ENCODE measurements at places on chromosomes 13 and 19.

- no peak for DNase-seq
These were observed 184.0 kb upstream of the RFC3 start for GRCh38 chr13:33633701-33634545.

DNA sequence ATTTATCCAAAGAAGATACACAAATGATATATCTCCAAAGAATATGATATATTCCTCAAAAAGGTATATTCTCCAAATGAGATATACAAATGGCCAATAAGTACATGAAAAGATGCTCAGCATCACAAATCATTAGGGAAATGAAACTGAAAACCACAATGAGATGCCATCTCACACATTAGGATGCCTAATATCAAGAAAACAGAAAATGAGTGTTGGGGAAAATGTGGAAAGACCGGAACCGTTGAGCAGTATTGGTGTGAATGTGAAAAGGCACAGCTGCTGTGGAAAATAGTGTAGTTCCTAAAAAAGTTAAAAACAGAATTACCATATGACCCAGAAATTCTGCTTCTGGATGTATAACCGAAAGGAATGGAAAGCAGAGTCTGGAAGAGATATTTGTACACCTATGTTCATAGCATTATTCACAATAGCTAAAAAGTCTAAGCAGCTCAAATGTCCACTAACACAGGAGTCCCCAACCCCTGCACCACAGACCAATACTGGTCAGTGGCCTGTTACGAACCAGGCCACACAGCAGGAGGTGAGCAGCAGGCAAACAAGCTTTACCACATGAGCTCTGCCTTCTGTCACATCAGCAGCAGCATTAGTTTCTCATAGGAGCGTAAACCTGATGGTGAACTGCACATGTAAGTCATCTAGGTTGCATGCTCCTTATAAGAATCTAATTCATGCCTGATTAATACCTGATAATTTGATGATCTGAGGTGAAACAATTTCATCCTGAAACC lies 291.9 kb downstream of the PCDH20 start:
- DNase-seq, result peak; percentile 33

- DNase-seq, result peak; percentile 70
These were observed 101.9 kb upstream of the AKAP11 start for GRCh38 chr13:42170029-42170428.

DNA sequence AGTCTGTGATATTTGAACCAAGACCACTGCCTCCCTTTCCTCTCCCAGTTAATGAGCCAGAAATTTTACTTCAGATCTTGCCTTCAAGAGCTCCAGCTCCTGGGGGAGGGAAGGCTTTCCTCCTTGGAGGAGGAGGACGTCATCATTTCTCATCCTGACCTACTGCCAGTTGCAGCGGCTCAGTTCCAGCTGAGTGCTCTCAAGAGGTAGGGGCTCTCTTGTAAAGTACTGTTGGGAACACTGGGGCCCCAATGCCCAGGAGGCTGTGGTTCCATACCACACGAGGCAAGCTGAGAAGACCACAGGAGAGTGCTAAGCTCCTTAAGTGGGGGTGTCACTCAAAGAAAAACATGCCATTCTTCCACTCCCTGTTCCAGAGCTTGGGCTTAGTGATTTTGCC lies 36.2 kb downstream of the METTL21C start:
- DNase-seq, result no peak

- no peak for DNase-seq
These were observed 46.4 kb downstream of the RUBCNL start for GRCh38 chr13:46340631-46341111.

- no peak for DNase-seq
These were observed 64.4 kb downstream of the WASF3 start for GRCh38 chr13:26621731-26622401.

GRCh38 chr13:113367020-113367560 lies 3.2 kb upstream of the GRTP1 start:
- DNase-seq, result no peak

DNA sequence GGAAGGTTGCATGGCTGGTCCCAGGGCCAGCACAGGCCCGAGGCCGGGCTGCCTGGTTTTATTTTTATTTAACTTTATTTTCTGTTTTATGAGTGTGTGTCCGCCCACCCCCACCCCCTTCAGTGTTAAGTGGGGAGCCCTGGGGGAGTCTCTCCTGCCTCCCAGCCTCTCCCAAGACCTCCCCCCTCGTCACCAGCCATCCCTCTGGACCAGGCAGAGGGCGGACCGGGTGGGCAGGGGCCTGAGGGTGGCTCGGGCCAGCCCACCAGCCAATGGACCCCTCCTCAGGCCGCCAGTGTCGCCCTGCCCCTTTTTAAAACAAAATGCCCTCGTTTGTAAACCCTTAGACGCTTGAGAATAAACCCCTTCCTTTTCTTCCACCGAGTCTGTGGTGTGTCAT lies 531 bp upstream of the TGFBR3L start:
- no peak for DNase-seq

Measured in neural progenitor cell (in vitro differentiated cells).